ENCODE measurements at places on chromosomes 6 and 20.

DNA sequence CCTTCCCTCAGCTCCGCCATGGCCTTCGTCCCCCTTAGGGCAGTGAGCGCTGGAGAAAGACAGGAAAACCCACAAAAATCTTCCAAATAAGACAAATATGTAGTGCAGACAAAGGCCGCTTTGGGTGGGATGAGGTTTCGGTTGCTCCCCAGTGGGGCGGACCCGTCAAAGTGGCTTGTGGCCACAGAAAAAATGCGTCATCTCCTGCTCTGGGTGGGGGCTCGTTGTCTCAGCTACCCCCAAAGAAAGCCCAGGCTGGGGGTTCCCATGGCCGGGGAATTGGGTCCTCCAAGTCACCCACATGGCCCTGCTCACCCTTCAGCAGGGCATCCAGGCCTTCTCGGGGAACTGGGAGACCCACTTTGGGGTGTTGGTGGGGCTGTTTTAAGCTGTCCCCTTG, 21.9 kb upstream of the SCUBE3 start:
- no peak for DNase-seq
- H3K27me3 ChIP-seq, result peaks cover 24% of the 10 kb centered on the region
- H3K4me1 ChIP-seq, result no peaks in the 10 kb centered on the region
- no peak overlapping the region for H3K27ac ChIP-seq
- H3K4me3 ChIP-seq, result no peak overlapping the region
- H3K36me3 ChIP-seq, result no peaks in the 10 kb centered on the region

DNA sequence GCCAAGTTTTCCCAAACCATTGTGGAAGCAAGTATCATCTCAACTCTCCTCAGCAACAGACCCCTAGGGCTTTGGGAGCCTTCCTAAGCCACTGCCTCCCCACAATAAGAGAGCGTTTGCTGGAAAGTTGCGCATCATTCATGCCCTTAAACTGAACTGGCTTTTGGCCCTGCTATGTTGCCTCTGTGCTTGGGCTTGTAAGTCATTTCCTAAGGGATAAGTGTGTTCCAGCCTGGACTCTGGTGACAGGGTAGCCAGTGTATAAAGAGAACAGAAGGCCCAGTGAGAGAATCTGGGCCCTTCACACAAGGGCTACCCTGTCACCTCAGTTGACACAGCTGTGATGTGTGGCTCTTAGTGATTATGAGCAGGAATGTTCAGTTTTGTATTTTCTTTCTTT, 77.8 kb downstream of the COL9A1 start:
- DNase-seq, result no peak
- H3K27me3 ChIP-seq, result peaks cover 7% of the 10 kb centered on the region
- peaks cover 6% of the 10 kb centered on the region for H3K4me1 ChIP-seq
- H3K4me3 ChIP-seq, result no peak overlapping the region
- H3K36me3 ChIP-seq, result no peaks in the 10 kb centered on the region

GRCh38 chr6:81756690-81757089, 4.2 kb upstream of the TENT5A start:
- no peak overlapping the region for H3K4me3 ChIP-seq
- no peak for DNase-seq
- peaks cover 8% of the 10 kb centered on the region for H3K36me3 ChIP-seq
- peaks cover 8% of the 10 kb centered on the region for H3K4me1 ChIP-seq

GRCh38 chr6:109060571-109060970, 34.1 kb downstream of the SESN1 start:
- H3K27me3 ChIP-seq, result no peaks in the 10 kb centered on the region
- H3K4me1 ChIP-seq, result peaks cover 18% of the 10 kb centered on the region
- H3K27ac ChIP-seq, result no peak overlapping the region
- H3K4me3 ChIP-seq, result no peak overlapping the region
- H3K36me3 ChIP-seq, result no peaks in the 10 kb centered on the region
- DNase-seq, result no peak

DNA sequence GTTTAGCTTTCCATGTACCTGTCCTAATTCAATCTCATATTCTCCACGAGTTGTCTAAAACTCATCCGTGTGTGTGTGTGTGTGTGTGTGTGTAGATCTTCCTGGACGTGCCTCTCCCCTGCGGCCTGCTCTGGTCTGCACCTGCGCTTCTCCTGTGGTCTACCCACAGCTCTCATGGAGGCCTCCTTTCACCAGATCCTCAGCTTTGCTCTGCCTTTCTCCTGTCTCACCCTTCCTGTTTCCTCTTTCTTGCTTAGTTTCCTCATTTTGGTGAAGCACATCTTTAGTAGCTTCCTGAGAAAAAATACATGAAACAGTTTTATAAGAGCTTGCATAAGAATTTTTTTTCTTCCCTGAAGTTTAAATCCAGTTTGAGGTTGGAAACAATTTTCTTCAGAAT, 18.1 kb downstream of the SLX4IP start:
- peaks cover 21% of the 10 kb centered on the region for H3K4me1 ChIP-seq
- no peak for DNase-seq
- H3K27ac ChIP-seq, result peak overlapping the region; percentile 62
- H3K36me3 ChIP-seq, result peaks cover 8% of the 10 kb centered on the region

DNA sequence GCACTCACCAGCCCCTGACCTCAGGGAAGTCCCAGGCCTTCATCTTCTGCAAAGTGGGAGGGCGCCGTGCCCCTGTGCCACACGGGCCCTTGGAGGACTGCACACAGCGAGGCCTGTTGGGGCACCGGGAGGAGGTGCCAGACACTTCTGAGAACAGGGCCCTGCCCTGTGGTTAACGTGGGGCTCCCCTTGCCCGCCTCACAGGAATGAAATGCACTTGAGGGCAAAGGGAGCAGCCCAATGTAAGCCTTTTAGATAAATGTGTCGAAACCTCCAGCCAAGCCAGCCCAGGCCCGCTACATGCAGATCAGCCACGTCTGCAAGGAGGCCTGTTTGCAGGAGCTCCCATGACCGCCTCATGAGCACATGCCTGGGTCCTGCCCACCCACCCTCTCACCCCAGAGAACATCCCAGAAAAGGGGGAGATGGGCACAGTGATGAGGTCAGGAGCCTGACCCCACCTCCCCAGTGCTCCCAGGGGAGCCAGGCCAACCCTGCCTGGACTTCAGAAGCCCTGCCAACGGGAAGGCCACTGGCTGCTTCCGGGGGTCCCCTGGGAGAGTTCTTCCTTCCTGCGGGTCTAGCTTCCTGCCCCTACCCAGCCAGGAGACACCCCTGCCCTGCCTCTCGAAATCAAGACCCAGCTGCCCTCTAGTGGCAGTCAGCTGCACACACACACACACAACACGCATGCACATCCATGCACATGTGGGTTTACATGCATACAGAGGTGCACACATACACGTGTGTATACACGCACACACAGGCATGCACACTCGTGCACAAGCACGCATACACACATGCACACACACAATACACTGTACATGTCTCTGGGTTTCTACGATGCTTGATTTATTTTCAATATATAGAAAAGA, 178.7 kb downstream of the TAF4 start:
- H3K4me3 ChIP-seq, result no peak overlapping the region
- no peaks in the 10 kb centered on the region for H3K27me3 ChIP-seq
- H3K27ac ChIP-seq, result no peak overlapping the region
- no peaks in the 10 kb centered on the region for H3K36me3 ChIP-seq

GRCh38 chr20:43198607-43199006, 8.9 kb upstream of the PTPRT start:
- peaks cover 4% of the 10 kb centered on the region for H3K27me3 ChIP-seq
- no peak overlapping the region for H3K27ac ChIP-seq
- H3K36me3 ChIP-seq, result no peaks in the 10 kb centered on the region
- DNase-seq, result no peak
- H3K4me1 ChIP-seq, result no peaks in the 10 kb centered on the region
- H3K4me3 ChIP-seq, result no peak overlapping the region

DNA sequence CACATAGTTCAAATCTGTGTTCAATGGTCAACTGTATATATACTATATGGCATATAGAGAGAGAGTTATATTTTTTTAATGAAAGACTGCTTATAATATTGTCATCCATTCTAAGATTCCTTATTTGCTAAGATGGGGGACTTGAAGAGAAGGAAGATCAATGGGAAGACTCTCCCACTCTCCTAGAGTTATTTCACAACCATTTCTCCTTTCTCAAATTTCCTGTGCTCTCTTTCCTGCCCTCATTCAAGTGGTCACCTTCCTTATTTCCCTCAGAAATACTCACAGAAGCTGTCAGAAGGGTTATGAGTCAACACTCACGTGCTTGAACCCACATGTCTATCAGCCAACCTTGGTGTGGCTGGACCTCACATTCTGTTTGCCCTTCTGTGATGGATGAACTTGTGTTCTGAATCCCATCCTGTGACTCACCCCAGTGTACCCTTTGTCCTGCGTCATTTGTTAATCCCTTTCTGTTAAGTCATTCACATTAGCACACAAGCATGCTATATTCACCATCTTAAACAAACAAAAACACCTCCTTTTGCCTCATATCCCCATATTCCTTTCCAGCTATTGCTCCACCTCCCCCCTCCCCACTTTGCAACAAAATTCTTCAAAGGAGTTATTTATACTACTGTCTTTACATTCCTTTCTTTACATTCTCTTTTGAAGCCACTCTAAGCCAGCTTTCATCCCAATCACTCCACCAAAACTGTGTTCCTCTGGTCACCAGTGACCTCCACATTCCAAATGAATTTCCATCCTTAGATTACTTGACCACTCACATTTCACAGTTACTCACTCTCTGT, 279.3 kb upstream of the TCF21 start:
- no peak overlapping the region for H3K4me3 ChIP-seq
- no peaks in the 10 kb centered on the region for H3K4me1 ChIP-seq
- DNase-seq, result no peak

DNA sequence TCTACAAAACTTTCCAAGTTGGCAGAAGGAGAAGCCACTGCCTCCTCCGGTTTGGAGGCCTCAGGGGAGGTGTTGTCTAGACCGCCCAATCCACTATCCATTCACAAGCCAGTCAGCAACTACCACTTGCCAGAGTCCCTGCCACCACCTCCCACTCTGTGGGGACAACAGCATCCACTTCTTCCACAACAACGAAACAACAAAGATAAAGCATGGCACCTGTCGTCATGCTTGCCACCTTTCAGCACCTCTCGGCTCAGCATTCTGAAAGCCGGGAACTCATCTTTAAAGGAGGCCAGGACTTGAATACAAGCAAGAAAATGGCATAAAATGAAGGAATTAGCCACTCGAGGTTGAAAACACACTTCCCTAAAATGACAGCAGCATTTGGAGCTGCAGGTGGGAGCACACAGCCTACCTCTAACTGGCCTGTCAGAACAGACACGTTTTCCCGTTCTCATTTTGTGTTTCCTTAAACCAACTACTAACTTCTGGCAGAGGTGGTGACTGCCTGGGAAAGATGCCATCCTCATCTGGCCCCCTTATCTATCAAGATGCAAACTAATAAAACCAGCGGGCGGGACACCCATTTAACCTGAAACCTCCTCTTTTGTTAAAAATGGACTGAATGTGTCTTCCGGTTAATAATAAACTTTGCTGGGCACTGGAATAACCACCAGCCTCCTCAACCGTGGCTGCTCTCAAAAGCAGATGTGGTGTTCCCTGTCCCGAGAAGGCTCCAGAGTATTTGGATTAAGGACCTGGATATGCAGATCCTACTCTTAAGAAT, 21.7 kb downstream of the YTHDF1 start:
- H3K27me3 ChIP-seq, result no peaks in the 10 kb centered on the region
- peaks cover 46% of the 10 kb centered on the region for H3K36me3 ChIP-seq
- H3K27ac ChIP-seq, result no peak overlapping the region
- no peak overlapping the region for H3K4me3 ChIP-seq
- no peak for DNase-seq

DNA sequence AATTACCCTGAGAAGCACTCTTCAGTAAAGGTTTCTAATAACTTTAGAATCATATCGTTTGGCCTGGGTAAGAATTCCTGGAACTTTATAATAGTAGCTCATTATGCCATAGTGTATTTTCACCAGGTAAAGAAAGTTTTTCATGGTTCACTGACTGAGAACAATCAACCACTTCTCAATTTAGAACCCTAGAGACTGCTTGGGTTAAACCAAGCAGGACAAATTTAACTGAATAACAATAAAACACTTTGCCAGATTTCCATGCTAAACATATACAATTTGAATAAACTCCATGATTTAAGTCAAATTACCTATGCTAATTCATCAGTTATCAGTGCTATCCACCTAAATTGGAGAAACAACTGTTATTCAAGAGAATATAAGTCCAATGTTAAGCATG, 99.4 kb downstream of the PLG start:
- H3K27ac ChIP-seq, result no peak overlapping the region
- H3K4me1 ChIP-seq, result no peaks in the 10 kb centered on the region
- H3K27me3 ChIP-seq, result peaks cover 2% of the 10 kb centered on the region

Measured in activated B cell treated with CpG ODN at 0.5 μM for 24 hours (primary cell).